ENCODE measurements at places on chromosomes 2 and 18.
A peak's percentile ranks its signal among the peaks of the same experiment; 100 is the strongest.

DNA sequence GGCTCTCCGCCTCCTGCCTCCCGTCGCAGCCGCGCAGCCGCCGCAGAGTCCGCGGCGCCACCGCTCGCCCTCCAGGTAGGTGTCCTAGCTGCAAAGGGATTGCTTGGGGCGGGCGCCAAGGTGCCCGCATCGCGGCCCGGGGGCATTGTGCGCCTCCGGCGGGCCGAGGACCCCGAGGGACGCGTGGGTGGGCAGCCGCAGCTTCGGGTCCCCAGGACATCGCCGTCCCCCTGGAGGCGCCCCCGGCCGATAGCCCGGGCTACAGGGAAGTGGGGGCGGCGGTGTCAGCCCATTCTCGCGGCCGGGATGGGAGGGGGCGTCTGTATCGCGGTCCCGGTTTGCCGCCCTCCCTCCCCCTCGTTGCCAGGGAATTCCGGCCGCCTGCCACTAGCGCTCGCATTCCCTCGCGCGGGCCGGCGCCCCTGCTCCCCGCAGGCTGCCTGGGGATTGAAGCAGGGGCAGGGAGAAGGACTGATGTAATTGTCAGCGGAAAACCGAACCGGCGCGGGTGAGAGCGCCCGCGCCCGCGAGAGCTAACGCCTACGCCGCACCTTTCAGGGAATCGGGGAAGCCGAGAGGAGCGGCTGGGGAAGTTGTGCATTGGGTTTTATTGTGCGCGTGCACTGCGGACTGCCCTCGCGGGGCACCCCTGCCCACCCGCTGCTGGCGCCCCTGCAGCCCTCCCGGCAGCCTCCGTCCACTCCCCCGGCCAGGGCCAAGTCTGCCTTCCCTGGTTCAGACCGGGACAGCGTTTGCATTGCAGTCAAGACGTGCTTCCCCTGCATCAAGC lies 483 bp downstream of the OSBPL6 start:
- peak; percentile 56 for DNase-seq

DNA sequence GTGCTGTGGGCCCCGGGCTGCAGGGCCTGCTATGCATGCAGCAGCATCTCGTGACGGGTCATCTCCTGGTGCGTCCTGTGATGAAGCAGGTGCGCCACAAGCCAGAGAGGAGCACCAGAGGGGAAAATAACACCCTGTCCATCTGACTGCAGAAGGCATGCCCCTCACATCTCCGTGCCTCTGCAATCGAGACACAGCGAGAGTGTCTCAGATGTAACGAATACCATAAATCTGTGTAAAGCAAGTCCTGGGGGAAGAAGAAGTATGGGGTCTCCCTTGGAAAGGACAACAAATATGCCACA lies 137.5 kb downstream of the PTGR3 start:
- DNase-seq, result no peak

DNA sequence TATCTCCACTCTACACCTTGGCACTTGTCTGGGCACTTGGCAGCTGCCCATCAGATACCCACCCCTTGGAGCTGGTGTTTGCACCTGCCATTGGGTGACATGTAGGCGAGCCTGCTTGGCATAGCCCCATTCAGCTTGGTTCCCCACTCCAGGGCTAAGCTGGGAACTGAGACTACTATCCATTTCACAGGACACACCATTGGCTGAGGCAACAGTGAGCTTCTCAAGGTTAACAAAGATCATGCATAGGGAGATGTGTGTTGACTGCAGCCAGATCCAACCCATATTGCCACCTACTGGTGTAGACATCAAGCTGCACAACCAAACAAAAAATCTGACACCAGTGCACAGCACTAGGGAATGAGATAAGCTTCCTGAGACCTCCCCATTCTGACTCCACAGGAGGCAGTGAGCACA lies 1389.8 kb upstream of the TMEFF2 start:
- DNase-seq, result no peak

GRCh38 chr2:10084223-10084865 lies 4.1 kb upstream of the CYS1 start:
- DNase-seq, result no peak

DNA sequence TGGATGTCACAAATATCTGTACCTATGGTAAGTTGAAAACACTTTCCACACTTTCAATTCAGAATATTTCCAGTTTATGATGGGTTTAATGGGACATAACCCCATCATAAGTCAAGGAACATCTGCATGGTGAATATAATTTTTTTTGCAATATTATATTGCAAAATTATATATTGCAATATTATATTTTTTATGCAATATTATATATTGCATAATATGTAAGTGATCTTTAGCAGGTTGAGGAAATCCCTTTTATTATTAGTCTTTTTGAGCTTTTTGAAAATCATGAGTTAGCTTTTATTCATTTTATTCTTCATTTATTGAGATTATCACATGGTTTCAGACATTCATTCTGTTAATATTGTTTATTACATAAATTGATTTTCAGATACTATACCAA lies 342.2 kb upstream of the GALNT5 start:
- no peak for DNase-seq

- no peak for DNase-seq
Measured at GRCh38 chr2:6054161-6054671, 362.0 kb downstream of the SOX11 start.

DNA sequence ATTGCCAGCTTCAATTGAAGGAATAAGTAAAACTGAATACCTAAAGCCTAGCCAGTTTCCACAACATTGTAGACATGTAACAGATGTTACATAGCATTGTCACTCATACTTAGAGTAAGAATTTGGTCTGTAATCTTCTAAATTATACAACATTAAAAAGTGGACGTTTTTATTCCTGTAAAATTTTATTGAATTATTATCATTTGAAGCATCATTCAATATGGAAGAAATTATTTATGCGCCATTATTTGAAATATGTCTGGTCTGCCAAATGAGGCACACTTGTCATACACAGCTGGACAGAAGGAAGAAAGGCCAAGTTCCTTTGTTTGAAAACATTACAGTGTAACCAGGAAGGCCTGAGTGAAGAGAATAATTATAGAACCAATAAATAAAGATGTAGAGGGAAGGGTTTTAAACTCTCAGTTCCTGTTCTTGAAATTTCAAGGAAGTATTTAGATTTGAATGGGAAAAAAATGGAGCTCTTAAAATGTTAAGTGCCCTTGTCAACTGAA lies 575.5 kb downstream of the LRRTM4 start:
- no peak for DNase-seq

GRCh38 chr2:950080-950966 lies at the start of gene SNTG2:
TSS of gene SNTG2 (plus strand) at chr2:950849. CDS start at chr2:950997, 148 bp downstream.
- DNase-seq, result no peak

GRCh38 chr18:37176621-37176934 lies 347.7 kb downstream of the KIAA1328 start:
- DNase-seq, result no peak

DNA sequence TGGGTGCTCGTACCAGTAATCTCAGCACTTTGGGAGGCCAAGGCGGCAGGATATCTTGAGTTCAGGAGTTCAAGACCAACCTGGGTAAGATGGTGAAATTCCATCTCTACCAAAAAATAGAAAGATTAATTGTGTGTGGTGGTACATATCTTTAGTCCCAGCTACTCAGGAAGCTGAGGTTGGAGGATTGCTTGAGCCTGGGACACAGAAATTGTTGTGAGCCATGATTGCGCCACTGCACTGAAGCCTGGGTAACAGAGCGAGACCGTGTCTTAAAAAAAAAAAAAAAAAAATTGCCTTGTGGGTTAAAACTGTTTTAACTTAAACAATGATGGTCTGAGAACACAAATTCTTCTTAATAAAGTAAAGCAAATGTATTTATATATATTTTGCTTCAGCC lies 49.6 kb downstream of the ATP9B start:
- DNase-seq, result no peak

GRCh38 chr2:172806493-172806892 lies 70.8 kb downstream of the RAPGEF4 start:
- DNase-seq, result peak; percentile 59

GRCh38 chr2:8089596-8089995 lies 592.3 kb upstream of the ID2 start:
- no peak for DNase-seq

DNA sequence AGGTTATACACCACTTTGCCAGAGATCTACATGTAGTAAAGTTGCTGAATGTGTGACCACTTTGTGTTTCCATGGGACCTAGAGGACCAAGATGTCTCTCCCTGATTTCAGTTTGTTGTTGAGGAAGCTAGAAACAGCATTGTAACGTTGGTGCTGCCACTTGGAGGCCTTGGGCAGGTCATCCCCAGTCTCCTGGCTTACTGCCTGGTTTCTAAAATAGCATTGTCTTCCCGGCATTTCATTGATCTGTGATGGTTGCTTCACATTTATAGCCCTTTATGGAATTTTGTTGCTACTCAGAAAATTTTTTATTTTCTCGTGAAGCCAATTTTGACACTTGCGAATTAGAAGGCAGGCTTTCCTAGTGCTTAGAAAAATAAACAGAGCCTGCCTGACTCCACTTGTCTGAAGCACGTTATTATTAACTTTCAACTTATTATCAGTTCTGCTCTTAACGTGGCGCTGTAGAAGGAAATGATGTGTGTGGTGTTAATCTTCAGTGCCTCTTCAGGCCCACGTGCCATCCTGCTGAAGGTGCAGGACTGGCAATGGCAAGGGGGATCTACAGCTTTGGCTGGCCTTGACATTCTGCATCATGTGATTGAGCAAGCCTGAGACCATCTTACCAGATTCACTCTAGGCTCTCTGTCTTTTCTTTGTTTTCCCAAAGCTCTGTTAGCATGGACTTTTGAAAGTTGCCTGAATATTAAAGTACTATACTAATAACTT lies 59.9 kb downstream of the INPP4A start:
- no peak for DNase-seq

GRCh38 chr2:105262651-105263091 lies 21.1 kb downstream of the GPR45 start:
- no peak for DNase-seq

DNA sequence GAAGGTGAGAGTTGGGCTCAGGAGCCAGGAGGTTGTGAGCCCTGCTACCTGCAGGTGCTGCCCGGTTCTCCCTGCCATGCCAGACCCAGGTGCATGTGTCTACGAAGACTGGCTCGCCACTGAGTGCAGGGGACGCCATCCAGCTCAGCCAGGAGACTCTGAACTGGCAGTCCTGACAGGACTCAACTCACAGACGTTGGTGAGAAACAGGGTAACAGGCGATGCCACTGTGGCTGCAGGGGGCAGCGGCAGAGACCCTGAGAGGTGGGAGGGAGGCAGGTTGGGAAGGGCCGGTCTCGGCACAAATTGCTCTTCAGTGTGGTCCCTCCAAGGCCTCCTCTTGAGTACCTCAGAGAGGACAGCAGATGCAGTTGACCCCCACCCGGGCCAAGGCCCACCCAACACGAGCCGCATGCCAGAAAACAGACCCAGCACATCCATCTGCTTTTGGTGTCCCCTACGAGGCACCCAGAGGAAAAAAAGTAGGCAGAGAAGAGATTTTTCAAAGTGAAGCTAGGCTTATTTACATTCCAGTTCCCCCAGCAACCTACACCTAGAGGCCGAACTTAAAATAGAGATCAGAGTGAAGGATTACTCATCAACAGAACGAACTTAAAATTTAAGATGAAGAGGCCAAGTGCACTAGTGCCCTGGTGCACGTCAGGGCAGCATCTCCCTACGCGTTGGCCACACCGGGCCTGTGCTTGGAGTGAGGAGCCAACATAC lies 184.8 kb downstream of the SEPTIN10 start:
- no peak for DNase-seq

DNA sequence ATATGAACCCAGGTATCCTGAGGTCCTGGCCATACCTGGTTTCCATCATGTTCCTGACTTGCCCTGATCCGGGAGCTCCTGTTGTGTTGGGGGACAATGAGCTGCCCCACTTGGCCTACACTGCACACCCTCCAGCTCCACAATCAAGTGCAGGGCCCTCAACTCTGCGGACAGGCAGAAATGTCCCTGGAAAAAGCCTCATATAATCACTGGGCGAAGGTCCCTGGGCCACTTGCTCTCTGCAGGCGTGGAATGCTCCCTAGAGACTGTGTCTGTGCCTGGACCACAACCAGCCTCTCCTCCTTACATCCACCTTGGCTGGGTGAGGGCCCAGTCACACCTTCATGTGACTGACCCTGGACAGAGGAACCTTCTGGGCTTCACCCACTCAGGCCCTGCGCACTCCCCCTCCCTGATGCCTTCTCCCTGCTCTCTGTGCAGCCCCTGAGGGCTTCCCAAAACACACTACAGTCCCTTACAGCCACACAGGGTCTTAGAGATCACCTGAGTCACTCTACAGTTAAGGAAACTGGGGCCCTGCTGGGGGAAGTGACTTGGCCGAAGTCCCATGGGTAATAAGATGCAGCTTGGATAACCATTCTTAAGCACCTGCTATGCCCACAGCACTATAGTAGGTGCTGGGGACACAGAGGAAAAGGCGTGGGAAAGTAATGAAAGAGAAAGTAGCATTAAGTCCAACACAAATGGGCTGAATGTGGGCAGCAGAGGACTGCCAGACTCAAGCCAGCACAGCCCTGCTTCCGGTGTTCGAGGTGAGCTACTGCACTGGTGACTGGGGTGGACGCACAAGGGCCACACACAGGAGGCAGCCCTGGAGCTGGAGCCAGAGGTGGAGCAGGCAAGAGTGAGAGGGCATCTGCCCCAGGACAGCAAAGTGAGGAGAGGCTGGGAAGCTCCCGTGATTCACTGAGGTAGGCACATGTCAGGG lies 9.8 kb downstream of the BOLA3 start:
- no peak for DNase-seq

GRCh38 chr2:138632066-138632620 lies 130.6 kb downstream of the SPOPL start:
- no peak for DNase-seq

DNA sequence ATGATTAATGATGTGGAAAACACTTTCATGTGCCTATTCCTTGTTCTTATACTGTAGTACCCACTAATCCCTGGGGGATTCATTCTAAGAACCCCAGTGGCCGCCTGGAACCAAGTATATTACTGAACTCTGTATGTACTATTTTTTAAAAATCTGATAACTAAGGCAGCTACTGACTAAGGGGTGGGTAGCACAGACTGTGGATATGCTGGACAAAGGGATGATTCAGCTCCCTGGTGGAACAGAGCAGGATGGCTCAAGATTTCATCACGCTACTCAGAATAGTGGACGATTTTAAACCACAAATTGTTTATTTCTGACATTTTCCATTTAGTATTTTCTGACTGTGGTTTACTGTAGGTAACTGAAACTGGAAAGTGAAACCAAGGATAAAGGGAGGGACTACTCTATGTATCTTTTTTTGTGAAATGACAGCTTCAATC lies 41.8 kb upstream of the CDC42EP3 start:
- no peak for DNase-seq

- no peak for DNase-seq
Measured at GRCh38 chr2:169546756-169547155, 26.9 kb downstream of the FASTKD1 start.

DNA sequence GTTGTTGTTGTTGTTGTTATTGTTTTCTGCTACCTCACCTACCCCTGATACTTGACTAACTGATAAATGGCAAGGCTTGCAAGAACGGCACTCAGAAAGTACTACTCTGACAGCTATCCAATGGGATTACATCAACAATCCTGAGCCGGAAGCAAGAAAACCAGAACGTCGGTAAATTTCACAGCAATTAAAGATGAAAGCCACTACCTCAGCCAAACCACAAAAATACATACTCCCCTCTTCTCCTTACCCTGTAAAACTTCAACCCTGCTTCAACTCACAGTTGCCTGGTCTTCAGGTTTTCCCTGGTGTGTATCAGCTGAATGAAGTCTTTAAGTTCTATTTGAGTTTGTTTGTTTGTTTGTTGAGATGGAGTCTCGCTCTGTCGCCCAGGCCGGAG lies 293.7 kb upstream of the RND3 start:
- DNase-seq, result no peak

- DNase-seq, result no peak
Measured at GRCh38 chr2:9909106-9909505, 42.4 kb upstream of the GRHL1 start.

Data from HTR-8/SVneo (cell line).